ENCODE measurements at places on chromosomes 5 and 9.

- H3K4me3 ChIP-seq, result no peak overlapping the region
- H3K27ac ChIP-seq, result no peak overlapping the region
- H3K27me3 ChIP-seq, result no peaks in the 10 kb centered on the region
- no peaks in the 10 kb centered on the region for H3K36me3 ChIP-seq
These were observed 605.7 kb downstream of the RAB3C start for GRCh38 chr5:59188419-59189225.

GRCh38 chr9:87569008-87569509, 71.4 kb downstream of the DAPK1 start:
- peak overlapping the region; percentile 57 for H3K27ac ChIP-seq
- peaks cover 61% of the 10 kb centered on the region for H3K4me1 ChIP-seq
- no peak for DNase-seq
- H3K36me3 ChIP-seq, result no peaks in the 10 kb centered on the region

- H3K4me1 ChIP-seq, result no peaks in the 10 kb centered on the region
- DNase-seq, result no peak
- no peaks in the 10 kb centered on the region for H3K27me3 ChIP-seq
- no peaks in the 10 kb centered on the region for H3K36me3 ChIP-seq
- no peak overlapping the region for H3K27ac ChIP-seq
These were observed 33.8 kb downstream of the FANCC start for GRCh38 chr9:95283673-95284072.

DNA sequence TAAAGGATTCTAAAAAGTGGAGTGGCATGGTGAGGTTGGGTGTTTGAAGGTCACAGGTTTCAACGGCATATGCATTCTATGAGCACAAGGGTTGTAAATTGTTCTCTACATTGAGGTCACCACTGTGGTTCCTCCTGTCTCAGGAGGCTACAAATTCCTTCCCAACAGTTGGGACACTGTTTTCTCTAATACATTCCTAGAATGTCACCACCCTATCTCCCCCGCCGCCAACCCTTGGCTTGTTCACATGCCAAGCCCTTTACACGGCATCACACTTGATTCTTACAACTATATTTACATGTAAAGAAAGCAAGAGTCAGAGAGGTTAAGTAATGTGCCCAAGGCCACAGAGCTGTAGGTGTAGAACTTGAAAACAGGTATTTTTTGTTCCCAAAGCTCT, 315.1 kb downstream of the RAB3C start:
- no peaks in the 10 kb centered on the region for H3K4me1 ChIP-seq
- H3K4me3 ChIP-seq, result no peak overlapping the region
- H3K27ac ChIP-seq, result no peak overlapping the region
- DNase-seq, result no peak
- H3K36me3 ChIP-seq, result no peaks in the 10 kb centered on the region
- no peaks in the 10 kb centered on the region for H3K27me3 ChIP-seq

GRCh38 chr9:76680716-76681425, 83.4 kb upstream of the PCA3 start:
- no peak overlapping the region for H3K27ac ChIP-seq
- H3K4me1 ChIP-seq, result no peaks in the 10 kb centered on the region
- H3K27me3 ChIP-seq, result no peaks in the 10 kb centered on the region
- no peak overlapping the region for H3K4me3 ChIP-seq

DNA sequence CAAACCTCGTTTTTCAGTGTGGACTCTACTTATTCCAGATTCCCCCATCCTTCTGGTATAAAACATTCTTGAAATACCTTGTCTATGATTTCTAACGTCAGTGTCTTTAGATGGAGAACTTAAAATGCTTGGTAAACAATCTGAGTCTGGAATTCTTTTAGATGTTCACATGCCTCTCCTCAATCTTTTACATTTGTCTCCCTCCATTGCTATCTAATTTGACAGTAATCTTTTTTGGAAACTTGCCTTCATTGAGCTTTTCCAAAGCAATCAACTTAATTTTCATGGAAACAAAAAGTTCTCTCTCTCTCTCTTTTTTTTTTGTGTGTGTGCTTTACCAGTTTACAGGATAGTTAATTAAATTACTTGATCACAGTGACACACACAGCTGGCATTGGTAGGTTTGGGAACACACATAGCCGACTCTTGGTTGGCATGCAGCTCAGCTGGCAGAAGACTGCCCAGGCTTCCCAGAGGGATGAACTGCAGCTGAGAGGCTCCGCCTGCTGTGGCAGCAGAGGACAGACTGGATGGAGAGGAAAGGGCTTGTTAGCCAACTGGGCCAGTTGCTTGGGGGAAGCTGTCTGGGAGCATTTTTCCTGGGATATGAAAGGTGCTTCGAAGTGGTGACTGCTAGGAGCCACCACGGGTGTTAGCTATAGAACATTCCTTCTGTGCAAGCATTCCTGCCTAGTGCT, 271.3 kb downstream of the ZSWIM6 start:
- no peak for DNase-seq
- H3K4me3 ChIP-seq, result no peak overlapping the region
- peaks cover 23% of the 10 kb centered on the region for H3K4me1 ChIP-seq
- H3K27me3 ChIP-seq, result no peaks in the 10 kb centered on the region
- H3K27ac ChIP-seq, result no peak overlapping the region

GRCh38 chr5:152864447-152864846, 459.4 kb upstream of the NMUR2 start:
- DNase-seq, result no peak
- H3K4me3 ChIP-seq, result no peak overlapping the region
- no peaks in the 10 kb centered on the region for H3K36me3 ChIP-seq
- no peak overlapping the region for H3K27ac ChIP-seq
- no peaks in the 10 kb centered on the region for H3K27me3 ChIP-seq
- no peaks in the 10 kb centered on the region for H3K4me1 ChIP-seq

Data from upper lobe of left lung (tissue), 6 donors.